HAP-1 (cell line): ENCODE measurements at places on chromosomes 6 and 20.

GRCh38 chr6:6411115-6411514 lies 90.7 kb upstream of the F13A1 start:
- no peak for DNase-seq

GRCh38 chr6:48826901-48827701 lies 636.0 kb downstream of the MMUT start:
- DNase-seq = no peak

DNA sequence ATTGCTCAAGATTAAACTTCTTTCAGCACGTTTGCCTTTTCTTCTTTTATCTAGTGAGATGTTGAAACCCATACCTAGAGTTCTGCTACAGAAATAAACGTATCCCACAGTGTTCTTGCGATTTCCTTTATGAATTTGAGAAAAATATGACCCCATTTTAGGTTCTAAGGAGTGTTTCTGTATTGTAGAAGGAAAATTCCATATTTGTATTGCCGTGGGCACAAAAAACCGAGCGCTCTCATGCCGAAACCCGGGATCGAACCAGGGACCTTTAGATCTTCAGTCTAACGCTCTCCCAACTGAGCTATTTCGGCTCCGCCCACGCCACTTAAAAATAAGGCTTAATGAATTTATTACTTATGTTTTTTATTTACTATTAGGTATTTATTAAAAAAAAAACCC lies 23.7 kb downstream of the ZNF311 start:
- DNase-seq = peak; percentile 55

DNA sequence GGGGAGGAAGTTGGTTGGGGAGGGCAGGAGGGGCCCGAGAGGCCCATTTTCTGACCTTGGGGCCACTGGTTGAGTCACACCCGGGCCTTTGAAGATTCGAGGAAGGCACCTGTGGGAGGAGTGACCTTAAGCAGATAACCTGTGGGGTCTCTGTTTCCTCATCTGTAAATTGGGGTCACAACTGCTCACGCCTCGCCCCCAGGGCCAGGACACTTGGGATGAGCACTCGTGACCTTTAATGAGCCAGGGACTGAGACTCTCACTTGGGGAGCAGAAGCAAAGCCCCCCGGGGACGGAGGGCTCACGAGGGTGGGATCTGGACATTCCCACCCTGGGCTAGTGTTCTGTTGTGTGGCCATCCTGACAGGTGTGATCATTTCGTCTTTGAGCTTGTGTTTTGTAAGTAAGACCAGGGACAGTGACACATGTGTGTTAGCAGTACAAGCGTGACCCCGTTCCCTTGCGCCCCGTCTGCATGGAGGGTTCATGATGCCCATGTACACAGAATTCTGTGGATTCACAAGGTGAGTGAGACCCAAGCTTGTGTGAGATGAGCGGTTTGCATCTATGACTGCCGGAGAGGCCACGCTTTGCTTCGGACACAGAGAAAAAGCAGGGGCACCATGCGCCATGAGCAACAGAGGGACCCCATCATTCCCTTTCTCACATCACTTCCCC lies 79.3 kb upstream of the PMEPA1 start:
- no peak for DNase-seq

GRCh38 chr6:131001111-131001736 lies 61.8 kb downstream of the EPB41L2 start:
- no peak for DNase-seq

DNA sequence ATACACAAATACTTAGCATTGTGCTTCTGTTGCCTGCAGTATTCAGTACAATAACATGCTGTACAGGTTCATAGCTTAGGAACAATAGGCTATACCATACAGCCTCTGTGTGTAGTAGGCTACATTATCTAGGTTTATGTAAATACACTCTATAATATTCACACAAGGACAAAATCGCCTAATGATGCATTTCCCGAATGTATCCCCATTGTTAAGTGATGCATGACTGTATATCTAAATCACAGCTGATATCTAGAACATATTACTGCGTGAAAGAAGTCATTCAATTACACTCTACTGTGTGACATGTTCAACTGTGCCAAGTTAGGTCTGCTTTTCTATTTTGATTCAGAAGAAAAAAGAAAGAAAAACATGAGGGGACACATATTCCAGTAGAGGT lies 633.5 kb downstream of the RFPL4B start:
- DNase-seq = no peak

GRCh38 chr20:39492223-39492797 lies 530.2 kb downstream of the DHX35 start:
- no peak for DNase-seq

GRCh38 chr20:24915892-24916291 lies 33.2 kb upstream of the CST7 start:
- DNase-seq = no peak

- no peak for DNase-seq
These were observed 928.9 kb downstream of the EYS start for GRCh38 chr6:64777941-64778785.

- DNase-seq = no peak
These were observed 38.8 kb upstream of the EMILIN3 start for GRCh38 chr20:41405436-41405835.
